ENCODE measurements at places on chromosomes 7 and 10.

- peaks cover 81% of the 10 kb centered on the region for H3K27me3 ChIP-seq
- H3K36me3 ChIP-seq = no peaks in the 10 kb centered on the region
- DNase-seq = no peak
These were observed 2.3 kb downstream of the IGF2BP3 start for GRCh38 chr7:23467806-23468525.

- H3K4me3 ChIP-seq = no peak overlapping the region
- no peaks in the 10 kb centered on the region for H3K4me1 ChIP-seq
- no peaks in the 10 kb centered on the region for H3K27me3 ChIP-seq
- H3K27ac ChIP-seq = no peak overlapping the region
- no peak for DNase-seq
These were observed 862.3 kb downstream of the TYW1 start for GRCh38 chr7:67858931-67859330.

DNA sequence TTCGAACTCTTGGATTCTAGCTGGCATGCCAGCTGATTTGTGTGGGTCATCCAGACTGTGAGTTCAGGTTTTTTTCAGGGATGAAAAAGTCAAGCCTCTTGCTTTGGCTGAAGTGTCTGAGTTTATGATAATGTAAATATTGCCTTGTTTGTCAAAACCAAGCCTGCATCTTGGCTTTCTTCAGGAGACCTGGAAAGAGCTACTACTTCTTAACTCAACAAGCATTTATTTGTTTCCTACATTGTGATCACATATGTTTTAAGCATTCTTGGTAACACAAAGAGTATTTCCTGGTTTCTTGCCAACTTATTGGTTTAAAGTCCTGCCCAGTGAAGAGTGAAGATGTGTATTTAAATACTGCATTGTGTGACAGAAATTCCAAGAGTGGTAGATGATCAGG lies 407.1 kb downstream of the LRMDA start:
- H3K4me3 ChIP-seq = no peak overlapping the region
- H3K27me3 ChIP-seq = no peaks in the 10 kb centered on the region
- no peaks in the 10 kb centered on the region for H3K36me3 ChIP-seq
- no peak for DNase-seq

DNA sequence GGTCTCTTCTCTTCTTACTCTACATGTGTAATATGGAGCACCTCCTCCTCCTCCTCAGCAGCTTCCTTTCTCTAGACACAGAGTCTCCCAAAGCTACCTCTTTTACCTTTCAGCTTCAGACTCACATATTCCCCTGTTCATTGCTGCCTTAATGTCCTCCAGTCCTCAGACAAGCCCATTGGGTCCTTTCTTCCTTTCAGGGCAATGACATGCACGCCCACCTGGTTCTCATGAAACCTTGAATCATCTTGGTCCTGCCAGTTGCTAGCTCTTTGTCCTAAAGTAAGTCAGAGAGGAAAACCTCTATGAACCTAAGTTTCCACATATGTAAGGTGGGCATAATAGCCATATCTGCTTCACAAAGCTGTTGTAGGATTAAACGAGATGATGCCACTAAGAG lies 227.0 kb downstream of the RPS24 start:
- no peaks in the 10 kb centered on the region for H3K4me1 ChIP-seq
- DNase-seq = no peak
- H3K4me3 ChIP-seq = no peak overlapping the region
- no peaks in the 10 kb centered on the region for H3K36me3 ChIP-seq
- no peaks in the 10 kb centered on the region for H3K27me3 ChIP-seq
- H3K27ac ChIP-seq = no peak overlapping the region

All from esophagus squamous epithelium (tissue), 5 donors.